Nephron progenitor cell (in vitro differentiated cells): ENCODE measurements at places on chromosomes 3 and 15.

DNA sequence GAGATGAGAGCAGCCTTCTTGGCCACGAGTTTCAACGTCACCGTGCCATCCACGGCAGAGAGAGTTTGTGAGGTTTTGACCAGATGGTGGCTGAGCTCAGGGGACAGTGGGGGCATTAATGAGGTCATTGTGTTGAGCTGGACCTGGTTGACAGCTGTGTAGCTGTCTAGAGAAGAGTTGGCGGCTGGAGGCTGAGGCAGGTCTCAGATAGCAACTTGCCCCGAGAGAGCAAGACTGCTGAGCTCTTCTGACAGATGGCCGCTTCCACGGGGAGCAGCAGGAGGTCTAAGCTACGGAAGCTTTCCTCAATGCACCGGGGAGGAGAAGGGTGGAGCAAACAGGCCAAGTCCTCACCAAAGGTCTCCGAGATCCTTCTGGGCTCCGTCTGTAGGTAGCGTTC, 44.8 kb upstream of the EIF5A2 start:
- no peak for DNase-seq

GRCh38 chr3:11078826-11079515, 75.3 kb upstream of the HRH1 start:
- DNase-seq = no peak

DNA sequence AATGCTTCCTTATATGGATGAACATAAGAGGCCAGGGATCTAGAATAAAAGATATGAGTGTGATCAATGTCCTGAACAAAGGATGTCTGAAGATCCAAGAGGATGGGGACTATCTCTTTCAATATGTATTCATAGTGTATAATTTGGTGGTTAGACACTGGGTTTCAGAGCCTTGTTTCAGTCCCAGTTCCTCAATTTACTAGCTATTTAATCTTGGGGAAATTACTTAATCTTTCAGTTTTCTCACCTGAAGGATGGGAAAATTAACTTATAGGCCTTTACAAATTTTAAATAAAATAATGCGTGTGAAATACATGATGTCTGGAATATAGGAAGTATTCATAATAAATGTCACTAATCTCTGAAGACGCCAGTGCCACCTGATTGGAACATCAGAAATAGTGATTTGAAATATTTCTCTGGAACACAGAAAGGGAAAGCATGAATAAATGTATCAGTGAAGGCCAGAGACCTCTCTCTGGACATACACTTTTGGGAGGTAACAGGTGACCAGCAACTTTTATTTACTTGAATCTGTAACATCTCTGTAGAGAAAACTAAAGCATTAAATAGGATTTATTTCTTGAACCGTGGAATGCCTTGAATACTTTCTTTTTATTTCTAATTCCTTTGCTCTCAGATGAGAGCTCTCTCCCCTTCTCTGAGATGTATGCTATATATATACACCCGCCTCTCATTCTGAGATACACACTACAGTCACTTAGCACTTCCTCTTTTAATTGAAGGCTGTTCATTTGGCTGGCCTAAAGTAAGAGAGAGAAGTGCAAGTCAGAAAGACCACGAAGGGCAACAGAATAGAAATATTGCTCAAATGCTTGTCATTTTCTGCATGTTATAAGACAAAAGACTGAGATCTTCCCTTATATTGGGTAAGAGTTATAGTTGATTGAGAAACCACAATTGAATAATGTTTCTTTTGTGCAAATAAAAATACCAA, 407.1 kb downstream of the LSAMP start:
- no peak for DNase-seq

DNA sequence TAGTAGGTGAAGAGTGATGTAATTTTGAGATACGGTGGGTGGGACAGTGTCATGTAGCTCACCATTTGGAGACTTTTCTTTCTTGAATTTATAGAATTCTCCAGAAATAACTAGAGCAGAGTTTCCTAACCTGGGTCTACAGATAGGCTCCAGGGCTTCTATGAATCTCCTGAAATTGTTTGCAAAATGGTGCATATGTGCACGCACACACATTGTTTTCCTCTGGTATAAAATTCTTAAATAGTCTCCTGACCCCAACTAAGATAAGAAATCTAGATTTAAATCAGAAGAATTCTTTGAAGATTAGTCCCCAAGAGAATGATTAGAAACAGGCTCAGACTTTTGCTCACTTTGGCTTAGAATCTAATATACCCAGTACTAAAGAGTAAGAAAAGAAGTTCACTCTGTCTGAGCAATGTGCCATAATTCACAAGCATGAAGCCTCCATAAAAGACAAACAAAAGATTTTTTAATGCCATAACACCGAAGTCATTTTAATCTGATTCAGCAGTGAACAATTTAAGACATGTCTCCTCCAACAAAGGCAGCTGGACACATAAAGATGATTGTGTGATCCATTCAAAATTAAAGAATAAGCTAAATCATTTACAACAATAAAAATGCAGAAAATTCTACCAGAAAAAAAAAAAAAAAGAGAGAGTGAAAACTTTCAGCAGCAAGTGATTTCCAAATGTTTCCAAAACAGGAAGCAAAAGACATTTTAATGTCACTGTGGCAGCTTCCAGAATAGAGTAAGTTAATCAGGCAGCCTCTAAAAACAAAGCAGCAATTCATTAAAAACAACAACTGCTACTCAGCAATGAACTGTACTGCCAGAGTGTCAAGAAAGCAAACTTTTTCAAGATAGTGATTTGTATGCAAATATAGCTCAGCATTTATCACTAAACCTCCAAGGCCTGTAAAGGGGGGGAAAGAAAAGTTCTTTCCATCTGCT, 975.5 kb upstream of the CFAP20DC start:
- DNase-seq = no peak

DNA sequence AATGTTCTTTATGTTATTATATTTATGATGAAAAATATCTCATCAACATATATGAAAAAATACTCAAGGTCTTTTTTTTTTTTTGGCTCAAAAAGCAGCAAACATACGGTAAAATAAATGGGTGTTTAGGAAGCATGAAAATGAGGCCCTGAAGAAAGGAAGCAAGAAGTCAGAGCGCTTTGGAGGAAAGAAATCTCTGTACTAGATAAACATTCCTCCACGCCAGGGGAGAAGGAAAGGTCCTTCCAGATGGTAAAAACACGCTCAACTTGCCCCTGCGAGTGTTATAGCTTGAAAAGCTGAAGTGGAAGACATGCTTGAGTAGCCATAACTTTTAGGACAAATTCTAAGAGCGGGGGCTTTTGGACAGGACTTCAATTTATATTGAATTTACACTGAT, 52.9 kb downstream of the FEM1B start:
- DNase-seq = no peak

GRCh38 chr15:78083687-78084448, 6.4 kb upstream of the TBC1D2B start:
- DNase-seq = no peak

GRCh38 chr3:48563382-48563918, at the start of gene UCN2:
Gene UCN2, minus strand, starts transcription at chr3:48563781. Its CDS starts 657 bp downstream, at chr3:48563124.
- no peak for DNase-seq

GRCh38 chr15:33941279-33942063, 26.8 kb upstream of the CHRM5 start:
- DNase-seq = no peak

- DNase-seq = no peak
Measured at GRCh38 chr3:21290557-21290956, 460.5 kb downstream of the ZNF385D start.

GRCh38 chr3:126529585-126530170, 5.7 kb downstream of the CHST13 start:
- no peak for DNase-seq

- DNase-seq = no peak
Measured at GRCh38 chr3:18946524-18946923, 201.8 kb upstream of the KCNH8 start.

GRCh38 chr15:63945007-63945788, 101.1 kb downstream of the DAPK2 start:
- DNase-seq = peak; percentile 77

DNA sequence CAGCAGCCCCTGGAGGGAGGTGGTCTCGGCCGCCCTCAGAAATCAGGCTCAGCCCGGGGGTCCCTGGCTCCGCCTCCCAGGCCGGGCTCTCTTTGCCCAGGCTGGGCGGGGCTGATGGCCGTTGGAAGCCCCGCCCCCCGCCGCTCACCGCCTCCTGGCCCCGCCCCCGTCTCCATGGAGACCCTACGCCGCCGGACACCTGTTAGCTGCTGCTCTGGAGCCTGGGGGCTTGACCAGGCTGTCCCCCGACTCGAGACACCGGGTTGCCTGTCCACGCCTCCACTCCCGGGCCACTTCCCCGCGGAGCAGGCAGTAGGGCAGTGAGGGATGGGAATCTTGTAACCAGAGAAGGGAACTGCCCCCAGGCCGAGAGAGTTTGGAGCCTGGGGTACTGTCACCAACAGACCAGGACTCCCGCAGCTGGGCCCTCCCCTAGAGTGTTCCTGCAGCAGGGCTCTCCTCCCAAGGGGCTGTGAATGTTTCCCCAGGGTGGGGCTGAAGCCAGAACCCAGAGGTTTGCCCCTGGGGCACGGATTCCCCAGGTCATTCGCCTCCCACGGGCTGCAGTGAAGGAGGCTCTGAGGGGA, 27.8 kb upstream of the RPL32 start:
- peak; percentile 92 for DNase-seq

DNA sequence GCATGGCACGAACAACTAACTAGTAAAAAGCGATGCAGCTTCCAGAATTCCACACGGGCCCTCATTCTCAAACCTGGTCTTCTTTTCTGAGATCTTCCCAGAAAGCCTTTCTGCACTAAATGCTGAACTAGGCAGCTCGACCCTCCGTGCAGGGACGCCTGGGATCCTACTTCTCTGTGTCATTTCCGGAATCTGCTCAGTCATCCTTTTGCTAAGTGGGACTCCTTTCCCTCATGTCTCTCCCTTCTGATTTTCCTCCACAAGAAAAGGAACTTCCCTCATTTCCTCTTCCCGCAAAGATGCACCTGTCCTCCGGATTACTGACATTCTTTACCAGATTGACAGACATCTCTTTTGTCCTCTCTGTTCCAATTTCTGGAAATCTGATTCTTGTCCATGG, 9.2 kb upstream of the HES1 start:
- DNase-seq = no peak

- no peak for DNase-seq
Measured at GRCh38 chr15:70214941-70215635, 117.4 kb upstream of the TLE3 start.

- DNase-seq = no peak
Measured at GRCh38 chr3:15520804-15521572, 518 bp downstream of the COLQ start.

DNA sequence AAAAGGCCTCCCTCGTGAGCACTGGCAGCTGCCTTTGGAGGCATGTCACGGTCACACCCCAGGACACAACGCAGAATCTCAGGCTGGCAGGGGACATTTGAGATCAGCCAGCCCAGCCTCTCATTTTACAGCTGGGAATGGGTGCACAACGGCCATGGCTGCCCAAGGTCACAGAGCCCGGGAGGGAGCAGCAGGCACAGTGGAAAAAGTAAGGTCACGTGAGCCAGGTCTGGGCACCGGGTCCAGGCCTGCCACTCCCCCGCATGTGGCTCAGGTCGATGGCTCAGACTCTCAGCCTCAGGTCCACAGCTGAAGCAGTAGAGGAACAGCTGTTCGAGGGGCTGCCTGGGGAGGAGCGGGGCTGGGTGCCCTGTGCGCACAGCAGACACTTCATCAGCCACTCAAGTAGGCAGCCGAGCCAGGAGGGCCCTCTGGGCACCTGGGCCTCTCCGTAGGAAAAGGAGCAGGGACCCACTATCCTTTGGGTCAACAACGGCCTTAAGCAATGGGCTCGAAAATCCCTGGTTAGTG, 260.6 kb downstream of the GOLGA6L6 start:
- DNase-seq = no peak

DNA sequence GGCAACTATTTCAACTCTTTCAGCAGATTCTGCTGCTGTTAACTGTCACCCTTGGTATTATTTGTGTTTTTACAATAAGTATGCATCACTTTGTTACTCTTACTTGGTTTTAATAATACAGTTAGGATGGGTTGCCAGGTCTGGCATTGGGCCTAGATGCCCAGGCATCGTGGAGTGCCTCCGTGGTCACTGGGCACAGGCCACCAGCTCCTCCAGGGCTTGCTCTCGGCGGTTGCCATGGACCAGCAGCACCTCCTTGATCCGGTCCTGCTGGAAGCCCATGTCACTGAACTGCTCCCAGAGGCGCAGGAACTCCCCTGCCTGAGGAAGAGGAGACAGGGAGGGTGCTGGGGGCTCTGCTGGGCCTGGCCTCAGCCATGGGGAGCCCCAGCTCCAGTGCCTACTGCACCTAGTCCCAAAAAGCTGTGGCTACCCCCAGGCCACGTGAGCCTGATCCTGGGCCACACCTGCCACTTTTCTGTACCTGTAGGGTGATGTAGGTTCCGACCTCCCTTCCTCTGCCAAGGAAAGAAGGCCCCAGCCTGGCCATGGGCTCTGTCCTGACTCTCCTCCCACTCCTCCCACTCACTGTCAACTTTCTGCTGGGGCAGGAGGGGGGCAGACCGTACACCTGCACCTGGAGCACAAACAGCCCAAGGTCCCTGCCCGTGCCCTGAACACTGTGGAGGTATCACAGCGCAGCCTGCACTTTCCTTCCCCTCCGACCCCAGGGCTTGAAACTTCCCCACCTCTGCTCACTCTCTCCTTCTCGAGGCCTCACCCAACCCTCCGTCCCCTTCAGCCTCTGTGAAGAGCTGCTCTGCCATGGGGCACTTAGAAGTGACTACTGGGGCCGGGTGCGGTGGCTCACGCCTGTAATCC, 16.6 kb downstream of the KBTBD13 start:
- no peak for DNase-seq

- no peak for DNase-seq
Measured at GRCh38 chr15:49372366-49372765, 50.7 kb upstream of the FGF7 start.

DNA sequence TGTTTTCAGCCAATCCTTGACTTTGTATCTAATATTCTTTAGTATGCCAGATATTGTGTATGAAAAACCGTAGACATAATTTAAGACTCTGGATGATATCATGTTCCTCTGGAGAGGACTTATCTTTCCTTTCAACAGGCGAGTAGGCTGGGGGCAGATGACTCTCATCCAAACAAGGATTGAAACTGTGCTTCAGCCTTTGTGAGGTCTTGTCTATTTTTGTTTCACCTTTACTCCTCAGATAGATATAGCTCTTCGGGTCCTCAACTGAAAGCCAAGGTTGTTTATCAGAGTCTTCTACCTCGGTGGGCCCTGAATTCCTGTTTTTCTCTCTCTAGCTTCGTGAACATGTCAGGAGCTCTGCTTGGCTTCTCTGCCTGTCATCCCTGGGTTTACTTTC, 66.0 kb downstream of the C3orf20 start:
- DNase-seq = no peak

DNA sequence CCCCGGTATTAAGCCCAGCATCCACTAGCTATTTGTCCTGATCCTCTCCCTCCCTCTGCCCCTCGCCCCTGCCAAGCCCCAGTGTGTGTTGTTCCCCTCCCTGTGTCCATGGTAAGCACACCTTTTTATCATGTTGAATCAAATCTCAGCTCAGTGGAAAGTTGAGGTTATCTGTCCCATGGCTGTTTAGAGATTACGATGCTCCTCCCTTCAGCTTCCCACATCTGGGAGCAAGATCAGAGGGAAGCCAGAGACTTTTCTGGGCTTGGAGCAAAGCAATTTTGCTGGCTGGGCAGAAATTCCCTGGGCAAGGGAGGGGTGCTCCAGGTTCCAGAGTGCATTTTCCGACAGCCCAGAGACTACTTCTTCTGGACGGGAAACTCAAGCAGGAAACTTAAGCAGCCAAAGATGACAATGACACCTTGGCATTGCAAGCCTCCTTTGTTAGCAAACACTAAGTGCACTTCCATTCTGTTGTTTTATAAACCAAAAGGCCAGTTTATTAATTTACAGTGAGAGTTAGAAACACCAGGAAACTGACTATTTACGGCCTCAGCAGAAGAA, 104.5 kb downstream of the MESD start:
- no peak for DNase-seq

GRCh38 chr15:92471288-92471687, 77.6 kb downstream of the ST8SIA2 start:
- no peak for DNase-seq

GRCh38 chr15:57751177-57751800, 44.8 kb downstream of the POLR2M start:
- no peak for DNase-seq
